Uterus (tissue), 4 donors: ENCODE measurements at places on chromosomes 2 and 18. TPM values are rescaled to one million over a fixed set of nuclear protein-coding genes. Genes with fewer than 3 reads are reported as not detected.

DNA sequence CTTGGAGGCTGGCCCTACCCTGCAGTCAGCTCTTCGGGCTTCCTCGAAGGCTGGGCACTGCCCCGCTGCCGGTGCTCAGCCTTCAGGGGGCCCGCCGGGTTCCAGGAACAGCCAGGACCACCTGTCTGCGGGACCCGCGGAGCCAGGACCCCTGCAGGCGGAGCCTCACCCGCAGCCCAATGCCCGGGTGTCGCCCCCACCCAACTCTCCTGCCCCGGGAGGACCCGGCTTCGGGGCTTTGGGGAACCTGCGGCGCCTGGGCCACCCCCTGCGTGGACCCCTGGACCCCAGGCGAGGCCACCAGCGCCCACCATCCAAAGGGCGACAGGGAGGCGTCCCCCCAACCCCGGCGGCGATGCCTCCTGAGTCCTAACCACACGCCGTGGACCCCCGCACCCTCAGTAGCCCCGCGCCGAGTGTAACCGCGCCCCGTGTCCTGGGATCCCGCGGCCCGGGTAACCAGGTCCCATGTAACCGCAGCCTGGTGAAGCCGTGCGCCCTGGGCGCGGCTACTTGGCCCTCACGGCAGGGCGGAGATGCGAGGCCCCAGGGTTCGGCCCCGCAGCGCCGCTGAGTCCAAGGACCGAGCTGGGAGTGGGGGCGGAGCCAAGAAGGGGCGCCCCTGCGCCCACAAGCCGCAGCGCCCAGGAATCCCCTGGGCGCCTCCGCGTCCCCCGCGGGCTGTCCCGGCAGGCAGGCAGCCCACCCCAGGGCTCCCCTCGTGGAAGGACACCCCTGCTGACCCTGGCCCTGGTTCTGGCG is 11.0 kb upstream of the UBE2F start:
- no peaks in the 10 kb centered on the region for H3K36me3 ChIP-seq
- no peaks in the 10 kb centered on the region for H3K4me1 ChIP-seq
- H3K4me3 ChIP-seq, result peak overlapping the region; percentile 26

The BOLL gene
- total RNA-seq, result not detected

DNA sequence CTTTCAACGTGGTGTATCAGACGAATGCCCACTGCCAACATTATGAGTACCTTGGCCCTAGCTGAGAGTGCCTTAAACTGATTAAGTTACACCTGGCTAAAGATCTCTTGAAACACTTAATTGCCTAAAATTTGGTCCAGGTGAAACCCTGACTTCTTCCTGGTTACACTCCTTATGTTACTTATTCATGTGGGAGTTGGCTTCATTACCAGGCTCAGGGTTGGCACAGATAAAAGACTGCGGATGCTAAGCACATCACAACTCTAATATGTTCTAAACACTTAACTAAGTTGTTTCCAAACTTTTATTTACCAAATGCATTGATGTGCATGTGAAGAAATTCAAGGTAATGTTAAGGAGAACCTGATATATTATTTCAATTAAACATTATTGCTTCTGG is 298.9 kb downstream of the TCF4 start:
- no peaks in the 10 kb centered on the region for H3K36me3 ChIP-seq
- no peaks in the 10 kb centered on the region for H3K27me3 ChIP-seq
- H3K27ac ChIP-seq, result no peak overlapping the region

DNA sequence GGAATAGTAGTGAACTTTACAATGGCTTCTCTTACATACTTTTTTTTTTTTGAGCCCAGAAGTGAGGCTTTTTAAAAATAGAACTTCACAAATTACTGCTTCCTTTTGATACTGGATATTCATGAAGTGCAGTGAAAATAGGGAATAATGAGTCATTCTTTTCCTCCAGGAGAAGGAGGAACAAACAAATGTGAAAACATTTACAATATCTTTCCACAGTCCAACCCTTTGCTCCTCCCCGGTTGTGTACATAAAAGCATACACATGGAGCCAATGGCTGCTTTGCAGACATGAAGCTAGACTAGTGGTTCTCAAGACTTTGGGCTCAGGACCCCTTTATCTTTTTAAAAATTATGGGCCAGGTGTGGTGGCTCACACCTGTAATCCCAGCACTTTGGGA is 266.9 kb downstream of the GBX2 start:
- no peaks in the 10 kb centered on the region for H3K36me3 ChIP-seq
- H3K27ac ChIP-seq, result no peak overlapping the region
- no peak overlapping the region for H3K4me3 ChIP-seq
- DNase-seq, result no peak
- H3K4me1 ChIP-seq, result no peaks in the 10 kb centered on the region

GRCh38 chr18:75116809-75117208 is 92.1 kb downstream of the PTGR3 start:
- no peak overlapping the region for H3K4me3 ChIP-seq
- H3K27me3 ChIP-seq, result no peaks in the 10 kb centered on the region
- DNase-seq, result no peak
- H3K4me1 ChIP-seq, result no peaks in the 10 kb centered on the region
- H3K27ac ChIP-seq, result no peak overlapping the region

GRCh38 chr2:521853-522530 is 155.2 kb downstream of the TMEM18 start:
- H3K36me3 ChIP-seq, result no peaks in the 10 kb centered on the region
- no peaks in the 10 kb centered on the region for H3K27me3 ChIP-seq
- no peaks in the 10 kb centered on the region for H3K4me1 ChIP-seq

DNA sequence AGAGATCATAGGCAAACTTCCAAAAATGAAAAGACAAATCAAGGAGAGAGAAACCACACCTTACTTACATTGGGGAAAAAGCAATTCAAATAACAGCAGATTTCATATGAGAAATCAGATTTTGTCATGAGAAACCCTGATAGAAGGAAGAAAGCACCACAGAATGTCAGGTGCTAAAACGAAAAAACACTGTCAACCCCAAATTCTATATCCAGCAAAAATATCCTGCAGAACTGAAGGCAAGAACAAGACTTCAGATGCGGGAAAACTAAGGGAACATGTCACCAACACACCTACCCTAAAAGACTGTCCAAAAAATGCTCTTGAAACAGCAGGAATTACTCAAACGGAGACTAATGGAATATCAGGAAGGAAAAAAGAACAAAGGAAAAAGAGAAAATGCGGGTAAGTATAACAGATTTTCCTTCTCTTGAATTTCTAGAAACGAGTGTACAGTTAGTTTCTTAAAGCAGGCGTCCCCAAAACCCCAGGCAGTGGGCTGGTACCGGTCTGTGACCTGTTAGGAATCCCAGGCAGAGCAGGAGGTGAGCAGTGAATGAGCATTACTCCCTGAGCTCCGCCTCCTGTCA is 7.3 kb upstream of the ID2 start:
- H3K4me3 ChIP-seq, result no peak overlapping the region
- no peaks in the 10 kb centered on the region for H3K27me3 ChIP-seq
- H3K27ac ChIP-seq, result no peak overlapping the region
- no peaks in the 10 kb centered on the region for H3K36me3 ChIP-seq
- DNase-seq, result no peak

- no peaks in the 10 kb centered on the region for H3K27me3 ChIP-seq
- H3K4me3 ChIP-seq, result no peak overlapping the region
- H3K36me3 ChIP-seq, result no peaks in the 10 kb centered on the region
- H3K4me1 ChIP-seq, result no peaks in the 10 kb centered on the region
- DNase-seq, result no peak
Observed at GRCh38 chr18:42392416-42392815, 437.4 kb downstream of the PIK3C3 start.

- no peaks in the 10 kb centered on the region for H3K4me1 ChIP-seq
- no peak for DNase-seq
- H3K4me3 ChIP-seq, result no peak overlapping the region
- H3K27me3 ChIP-seq, result no peaks in the 10 kb centered on the region
- no peak overlapping the region for H3K27ac ChIP-seq
Observed at GRCh38 chr2:66217039-66217585, 217.8 kb upstream of the MEIS1 start.

- no peaks in the 10 kb centered on the region for H3K4me1 ChIP-seq
- H3K27me3 ChIP-seq, result no peaks in the 10 kb centered on the region
- DNase-seq, result no peak
- H3K36me3 ChIP-seq, result peaks cover 3% of the 10 kb centered on the region
- no peak overlapping the region for H3K4me3 ChIP-seq
- no peak overlapping the region for H3K27ac ChIP-seq
Observed at GRCh38 chr2:11444737-11445136, 21.2 kb downstream of the E2F6 start.

The NR4A2 gene
- total RNA-seq, result 5.5 TPM

DNA sequence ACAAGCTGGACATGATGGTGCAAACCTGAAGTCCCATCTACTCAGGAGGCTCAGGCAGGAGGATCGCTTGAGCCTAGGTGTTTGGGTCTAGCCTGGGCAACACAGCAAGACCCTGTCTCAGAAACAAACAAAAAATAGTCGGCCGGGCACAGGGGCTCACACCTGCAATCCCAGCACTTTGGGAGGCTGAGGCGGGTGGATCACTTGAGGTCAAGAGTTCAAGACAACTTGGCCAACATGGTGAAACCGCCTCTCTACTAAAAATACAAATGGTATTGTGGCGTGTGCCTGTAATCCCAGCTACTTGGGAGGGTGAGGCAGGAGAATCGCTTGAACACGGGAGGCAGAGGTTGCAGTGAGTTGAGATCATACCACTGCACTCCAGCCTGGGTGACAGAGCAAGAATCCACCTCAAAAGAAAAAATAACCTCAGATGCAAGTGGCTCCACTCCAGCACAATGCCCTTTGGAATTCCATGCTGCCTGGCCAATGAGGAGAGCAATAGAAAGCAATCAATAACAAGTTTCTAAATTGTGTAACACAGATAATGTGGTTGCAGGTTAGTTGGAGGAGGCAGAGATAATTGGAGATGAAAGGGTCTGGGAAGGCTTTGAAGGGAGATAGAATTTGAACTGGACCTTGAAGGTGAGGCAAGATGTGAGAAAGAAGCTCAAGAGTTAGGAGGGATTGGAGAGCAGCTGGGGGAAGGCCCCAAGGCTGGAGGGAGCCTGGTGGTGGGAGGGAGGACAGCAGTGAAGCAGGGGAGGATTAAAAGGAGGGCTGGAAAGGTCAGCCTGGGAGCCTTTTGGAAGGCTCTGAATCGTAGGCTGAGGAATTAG is 6.0 kb downstream of the TTC31 start:
- no peaks in the 10 kb centered on the region for H3K27me3 ChIP-seq
- no peak for DNase-seq
- H3K4me3 ChIP-seq, result no peak overlapping the region
- H3K36me3 ChIP-seq, result no peaks in the 10 kb centered on the region
- H3K27ac ChIP-seq, result no peak overlapping the region

GRCh38 chr18:10261344-10262276 is 192.8 kb upstream of the APCDD1 start:
- H3K4me3 ChIP-seq, result no peak overlapping the region
- no peaks in the 10 kb centered on the region for H3K4me1 ChIP-seq
- no peaks in the 10 kb centered on the region for H3K36me3 ChIP-seq
- no peaks in the 10 kb centered on the region for H3K27me3 ChIP-seq

DNA sequence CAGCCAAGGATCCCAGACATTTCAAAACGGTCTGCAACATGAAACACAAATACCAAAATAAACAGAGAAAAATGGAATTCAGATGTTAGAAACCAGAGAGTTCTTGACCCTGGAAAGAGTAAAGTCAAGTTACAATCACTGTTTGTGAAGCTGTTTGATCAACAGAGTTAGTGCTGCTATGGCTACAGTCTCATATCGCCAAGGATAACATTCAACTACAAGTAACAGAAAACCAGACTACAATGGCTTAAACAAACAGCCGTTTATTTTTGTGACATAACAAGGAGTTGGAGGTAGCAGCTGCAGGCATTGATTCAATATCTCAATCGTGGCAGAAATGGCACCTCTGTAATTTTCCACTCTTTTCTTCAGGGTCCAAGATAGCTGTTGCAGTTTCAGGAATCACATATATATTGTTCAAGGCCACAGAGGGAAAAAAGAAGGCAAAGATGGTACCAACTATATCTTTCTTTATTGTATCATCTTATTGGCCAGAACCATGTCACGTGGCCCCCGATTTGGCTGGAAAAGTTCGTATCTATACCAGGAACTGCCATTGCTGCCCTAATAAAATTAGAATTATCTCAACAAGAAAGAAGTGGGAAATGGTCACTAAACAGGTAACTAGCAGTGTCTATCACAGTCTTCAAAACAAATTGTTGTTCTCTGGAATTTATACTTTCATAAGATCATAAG is 17.7 kb upstream of the HNRNPLL start:
- H3K4me1 ChIP-seq, result no peaks in the 10 kb centered on the region
- no peaks in the 10 kb centered on the region for H3K36me3 ChIP-seq
- no peak for DNase-seq
- H3K27ac ChIP-seq, result no peak overlapping the region

The ZNF396 gene
- total RNA-seq, result 1.5 TPM

DNA sequence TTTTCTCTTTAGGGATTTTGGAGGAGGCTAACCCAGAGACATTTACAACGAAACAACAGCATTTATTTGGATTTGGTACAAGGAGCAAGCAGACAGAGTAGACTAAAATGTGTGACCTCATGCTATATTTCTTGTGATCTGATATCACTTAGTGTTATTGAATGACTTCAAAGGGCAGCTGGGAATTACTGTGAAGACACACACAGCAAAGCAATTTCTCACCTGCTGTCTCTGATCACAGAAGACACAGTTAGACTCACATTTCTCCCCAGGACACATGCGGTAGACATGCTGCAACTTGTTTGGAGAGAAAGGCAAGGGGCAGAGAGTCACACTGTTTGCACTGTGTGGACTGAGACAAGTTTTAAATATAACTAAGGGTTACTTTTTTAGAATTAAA is 67.5 kb downstream of the LTBP1 start:
- peaks cover 7% of the 10 kb centered on the region for H3K4me1 ChIP-seq
- no peaks in the 10 kb centered on the region for H3K27me3 ChIP-seq
- no peak for DNase-seq
- peak overlapping the region; percentile 48 for H3K27ac ChIP-seq
- H3K36me3 ChIP-seq, result no peaks in the 10 kb centered on the region
